Activated CD4-positive, alpha-beta memory T cell treated with anti-CD3 and anti-CD28 coated beads for 36 hours (primary cell): ENCODE measurements at places on chromosomes 5 and 9. TPM values are rescaled to one million over a fixed set of nuclear protein-coding genes. Genes with fewer than 3 reads are reported as not detected.

The AK6 gene
- total RNA-seq, result 87.0 TPM

The PCDHGA2 gene
- total RNA-seq, result not detected

DNA sequence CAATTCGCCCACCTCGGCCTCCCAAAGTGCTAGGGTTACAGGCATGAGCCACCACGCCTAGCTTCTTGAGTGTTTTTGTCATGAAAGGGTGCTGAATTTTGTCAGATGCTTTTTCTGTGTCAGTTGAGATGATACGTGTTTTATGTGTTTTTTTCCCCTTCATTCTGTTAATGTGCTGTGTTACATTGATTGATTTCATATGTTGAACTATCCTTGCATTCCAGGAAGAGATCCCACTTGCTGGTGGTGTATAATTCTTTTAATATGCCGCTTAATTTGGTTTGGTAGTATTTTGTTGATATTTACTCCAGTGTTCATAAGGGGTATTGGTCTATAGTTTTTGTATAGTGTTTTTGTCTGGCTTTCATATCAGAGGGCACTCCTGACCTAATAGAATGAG lies 13.6 kb downstream of the ZBTB43 start:
- H3K27me3 ChIP-seq, result no peaks in the 10 kb centered on the region
- H3K27ac ChIP-seq, result no peak overlapping the region
- DNase-seq, result no peak
- peaks cover 60% of the 10 kb centered on the region for H3K36me3 ChIP-seq
- H3K4me1 ChIP-seq, result peaks cover 30% of the 10 kb centered on the region

- no peak overlapping the region for H3K27ac ChIP-seq
- no peaks in the 10 kb centered on the region for H3K36me3 ChIP-seq
- H3K4me3 ChIP-seq, result no peak overlapping the region
- peaks cover 9% of the 10 kb centered on the region for H3K27me3 ChIP-seq
Observed at GRCh38 chr9:113898596-113898995, 22.5 kb downstream of the ZNF618 start.

GRCh38 chr9:120730654-120731514 lies 16.6 kb upstream of the MEGF9 start:
- no peak overlapping the region for H3K27ac ChIP-seq
- no peak overlapping the region for H3K4me3 ChIP-seq
- H3K36me3 ChIP-seq, result no peaks in the 10 kb centered on the region
